ENCODE measurements at places on chromosomes 2 and 18. TPM values are rescaled to one million over a fixed set of nuclear protein-coding genes. Genes with fewer than 3 reads are reported as not detected.

DNA sequence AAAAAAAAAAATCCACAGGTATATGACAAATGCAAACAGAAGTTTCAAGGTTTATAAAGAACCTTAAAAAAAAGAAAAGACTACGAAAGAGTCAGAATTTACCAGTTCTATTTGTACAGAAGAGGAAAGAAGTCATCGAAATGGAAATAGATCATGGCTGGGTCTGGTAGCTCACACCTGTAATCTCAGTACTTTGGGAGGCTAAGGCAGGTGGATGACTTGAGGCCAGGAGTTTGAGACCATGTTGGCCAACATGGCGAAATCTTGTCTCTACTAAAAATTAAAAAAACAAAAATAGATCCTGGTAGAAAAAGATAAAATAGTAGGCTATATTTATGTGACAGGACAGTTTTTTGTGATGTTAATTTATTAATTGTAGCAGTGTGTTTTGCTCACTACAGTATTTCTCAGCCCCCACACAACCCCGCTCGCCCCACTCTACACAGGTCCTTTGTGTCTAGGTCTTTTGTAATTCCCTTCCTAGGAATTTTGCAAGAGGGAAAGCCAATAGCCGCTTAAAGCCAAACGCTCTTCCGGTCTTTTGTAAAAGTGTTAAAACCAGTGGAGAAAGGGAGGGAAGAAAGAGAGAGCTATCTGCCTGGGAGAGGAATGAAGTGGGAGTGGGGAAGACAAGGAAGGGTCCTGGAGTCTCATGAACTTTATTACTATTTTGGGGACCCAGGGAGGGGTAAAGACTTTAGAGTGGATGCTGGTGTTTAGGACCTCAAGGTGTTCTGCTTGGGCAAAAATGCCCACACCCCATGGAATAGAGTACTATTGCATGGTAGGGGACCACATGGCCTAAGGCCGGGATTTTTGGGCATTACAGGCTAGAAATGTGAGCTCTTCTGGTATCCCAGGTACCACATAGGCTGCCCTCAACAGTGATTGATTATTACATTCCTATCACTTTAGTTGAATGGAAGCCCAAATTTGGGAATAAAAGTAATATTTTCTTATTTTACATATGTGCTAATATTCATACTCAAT, 59.4 kb upstream of the XPO1 start:
- DNase-seq: no peak

- no peak for DNase-seq
Observed at GRCh38 chr2:105697781-105698449, 46.8 kb upstream of the NCK2 start.

GRCh38 chr2:203732092-203732952, 25.9 kb downstream of the CD28 start:
- DNase-seq: no peak

GRCh38 chr2:217753460-217754200, 249.2 kb downstream of the TNS1 start:
- no peak for DNase-seq

DNA sequence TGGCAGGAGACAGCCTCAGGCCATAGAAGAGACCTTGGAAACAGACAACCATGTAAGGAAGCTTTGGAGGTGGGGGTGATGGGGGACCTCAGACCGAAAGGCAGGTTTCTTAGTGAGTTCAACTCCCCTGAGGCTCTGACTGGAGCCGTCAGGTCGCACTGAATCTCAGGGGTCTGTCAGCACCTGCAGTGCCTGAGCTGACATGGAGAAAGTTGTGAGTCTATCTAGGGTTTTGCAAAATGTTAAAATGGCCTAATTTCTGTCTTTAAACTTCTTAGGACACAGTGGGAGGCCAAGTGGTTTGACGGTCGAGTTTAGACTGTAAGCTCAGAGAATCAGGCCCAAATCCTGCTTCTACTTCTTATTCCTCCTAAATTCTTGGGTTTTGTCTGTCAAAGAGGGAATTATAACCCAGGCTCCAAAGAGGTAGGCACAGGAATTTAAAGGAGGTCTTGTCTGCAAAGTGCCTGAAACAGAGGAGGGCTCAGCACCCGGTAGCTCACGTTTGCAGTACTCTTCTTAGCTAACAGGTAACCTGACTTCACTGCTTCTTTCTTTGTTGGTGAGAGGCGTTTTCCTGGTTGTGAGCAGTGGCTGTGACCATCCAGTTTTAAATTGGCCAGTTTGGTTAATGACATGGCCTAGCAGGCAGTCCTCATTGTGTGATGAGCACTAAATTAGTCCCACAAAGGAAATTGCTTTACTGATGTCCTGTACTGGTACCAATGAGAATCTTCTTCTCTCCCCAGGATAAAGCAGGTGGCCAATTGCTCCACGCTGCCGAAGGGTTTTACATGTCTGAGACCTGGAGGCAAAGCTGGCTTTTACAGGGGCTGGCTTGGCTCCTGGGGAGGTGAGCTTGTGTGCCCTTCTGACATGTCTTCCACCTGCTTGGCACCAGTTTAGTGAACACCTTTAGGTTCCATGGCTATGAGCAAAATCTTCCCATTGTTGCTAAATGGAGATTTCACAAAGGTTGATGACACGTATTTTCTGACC, 95.7 kb downstream of the MYCN start:
- DNase-seq: no peak

SERPINB13 gene
- total RNA-seq: not detected

- DNase-seq: no peak
Observed at GRCh38 chr2:203237346-203238238, 1.2 kb upstream of the CYP20A1 start.

GRCh38 chr2:118044854-118045253, 31.0 kb upstream of the CCDC93 start:
- no peak for DNase-seq

ITGA6 gene
- total RNA-seq: 73.0 TPM

DNA sequence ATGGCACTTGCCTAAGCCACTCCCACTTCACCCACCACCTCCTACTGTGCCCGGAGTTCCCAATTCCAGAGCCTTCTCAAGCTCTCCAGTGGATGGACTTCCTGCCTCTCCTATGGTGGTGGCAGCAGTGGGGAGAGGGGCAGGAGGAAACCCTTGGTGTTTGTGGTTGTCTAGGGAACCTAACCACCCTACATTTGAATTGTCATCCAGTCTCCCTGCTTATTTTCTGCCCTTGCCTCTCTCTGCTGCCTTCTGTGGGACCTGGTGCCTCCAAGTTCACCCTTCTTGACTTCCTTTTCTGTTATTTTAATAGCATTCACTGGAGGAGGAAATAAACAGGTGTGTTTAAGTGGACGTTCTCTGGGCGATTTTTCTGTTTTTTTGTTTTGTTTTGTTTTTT, 50.0 kb upstream of the HPCAL1 start:
- DNase-seq: peak; percentile 43

DNA sequence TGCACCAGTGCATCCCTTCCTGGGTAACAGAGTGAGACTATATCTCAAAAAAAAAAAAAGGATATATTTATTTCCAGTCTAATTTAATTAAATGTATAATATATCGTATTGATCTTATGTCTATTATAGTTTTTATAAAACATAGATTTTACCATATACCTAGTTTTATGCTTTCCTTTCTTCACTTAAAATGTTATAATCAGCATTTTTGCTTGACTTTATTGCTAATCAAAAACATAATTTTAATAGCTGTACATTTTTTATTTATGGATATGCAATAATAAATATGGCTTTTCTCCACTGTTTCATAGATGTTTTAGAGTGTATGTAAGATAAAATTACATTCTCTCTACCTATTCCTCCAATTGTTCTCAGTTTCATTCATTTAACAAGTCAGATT, 958.0 kb downstream of the EPHA4 start:
- no peak for DNase-seq

AOX1 gene
- total RNA-seq: 24.3 TPM

DNA sequence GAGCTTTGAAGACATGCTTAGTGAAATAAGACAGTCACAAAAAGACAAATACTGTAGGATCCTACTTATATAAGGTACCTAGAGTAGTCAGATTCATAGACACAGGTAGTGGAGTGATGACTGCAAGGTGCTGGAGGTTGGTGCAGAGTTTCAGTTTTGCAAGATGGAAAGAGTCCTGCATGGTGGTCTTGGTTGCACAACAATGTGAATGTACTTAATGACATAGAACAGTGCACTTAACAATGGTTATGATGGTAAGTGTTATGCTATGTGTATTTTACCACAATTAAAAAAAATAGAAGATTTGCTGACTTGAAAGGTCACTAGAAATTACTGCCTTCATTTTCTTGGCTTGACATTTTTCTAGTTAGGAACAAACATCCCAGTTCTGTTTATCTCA, 9.5 kb downstream of the CERS6 start:
- no peak for DNase-seq

REV1 gene
- 55.3 TPM for total RNA-seq

GRCh38 chr2:133801946-133802345, 233.7 kb upstream of the NCKAP5 start:
- DNase-seq: no peak

GRCh38 chr2:171124541-171124940, 36.2 kb downstream of the TLK1 start:
- no peak for DNase-seq

DNA sequence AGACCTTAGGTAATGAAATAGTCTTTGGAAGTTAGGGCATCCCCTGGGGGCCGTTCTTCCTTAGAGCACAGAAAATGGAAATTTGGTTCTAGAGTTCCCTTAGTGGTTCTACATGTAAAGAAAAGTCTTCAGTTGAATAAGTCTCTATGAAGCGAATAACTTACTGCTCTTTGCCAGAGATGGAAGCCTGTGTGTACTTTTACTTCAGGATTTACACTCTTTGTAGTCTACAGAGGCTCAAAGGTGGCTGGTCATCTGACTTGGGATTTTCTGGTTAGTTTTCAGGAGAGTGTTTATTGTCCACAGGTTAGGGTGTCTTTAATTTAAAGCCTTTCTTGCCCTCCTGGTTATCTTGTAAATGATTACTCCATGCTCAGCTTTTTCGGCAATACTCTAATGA, 210.6 kb downstream of the ZNF521 start:
- no peak for DNase-seq

- DNase-seq: no peak
Observed at GRCh38 chr2:99765731-99766318, 276.0 kb upstream of the REV1 start.

ANO7 gene
- total RNA-seq: 2.1 TPM

RNF181 gene
- total RNA-seq: 85.9 TPM
